ENCODE measurements at places on chromosomes 5 and 9. TPM values are rescaled to one million over a fixed set of nuclear protein-coding genes. Genes with fewer than 3 reads are reported as not detected.

GRCh38 chr5:127856292-127856691, 153.1 kb downstream of the CCDC192 start:
- DNase-seq, result no peak

GRCh38 chr5:174172152-174172551, 126.6 kb downstream of the NSG2 start:
- DNase-seq, result no peak

- DNase-seq, result no peak
Measured at GRCh38 chr5:89981878-89982773, 427.4 kb downstream of the CETN3 start.

GRCh38 chr9:83431101-83432060, 106.8 kb downstream of the FRMD3 start:
- no peak for DNase-seq

DNA sequence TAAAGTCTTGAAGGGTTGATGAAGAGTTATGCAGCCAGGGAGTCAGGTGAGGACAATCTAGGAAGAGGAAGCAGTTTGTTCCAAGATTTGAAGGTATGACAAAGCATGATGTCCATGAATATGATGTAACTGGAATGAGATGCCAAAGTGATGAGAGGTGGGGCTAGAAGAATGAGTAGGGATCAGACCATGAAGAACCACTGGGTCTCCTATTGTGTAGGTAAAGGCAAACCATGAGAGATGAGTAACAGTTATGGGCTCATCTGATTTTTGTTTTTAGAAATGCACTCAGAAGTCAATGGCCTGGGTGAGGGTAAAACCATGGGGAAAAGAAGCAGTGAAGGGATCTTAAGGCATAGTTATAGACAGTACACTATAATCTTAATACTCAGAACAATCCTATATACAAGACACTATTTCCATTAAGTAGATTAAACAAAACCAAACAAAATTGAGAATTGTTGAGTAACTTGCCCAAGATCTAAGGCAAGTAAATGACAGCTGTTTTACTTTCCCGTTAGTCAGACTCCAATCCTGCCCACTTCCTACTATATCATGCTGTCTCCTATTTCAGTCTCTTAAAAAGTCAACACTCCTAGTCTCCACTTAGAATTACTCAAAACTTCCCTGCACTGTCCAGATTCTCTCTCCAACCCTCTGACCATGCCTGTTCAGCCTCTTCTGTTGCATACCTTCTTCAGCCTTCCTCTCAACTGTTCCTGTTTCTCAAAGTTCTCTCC, 393.8 kb upstream of the MEF2C start:
- no peak for DNase-seq

GRCh38 chr9:131733541-131734061, 6.3 kb downstream of the RAPGEF1 start:
- DNase-seq, result peak; percentile 52

DNA sequence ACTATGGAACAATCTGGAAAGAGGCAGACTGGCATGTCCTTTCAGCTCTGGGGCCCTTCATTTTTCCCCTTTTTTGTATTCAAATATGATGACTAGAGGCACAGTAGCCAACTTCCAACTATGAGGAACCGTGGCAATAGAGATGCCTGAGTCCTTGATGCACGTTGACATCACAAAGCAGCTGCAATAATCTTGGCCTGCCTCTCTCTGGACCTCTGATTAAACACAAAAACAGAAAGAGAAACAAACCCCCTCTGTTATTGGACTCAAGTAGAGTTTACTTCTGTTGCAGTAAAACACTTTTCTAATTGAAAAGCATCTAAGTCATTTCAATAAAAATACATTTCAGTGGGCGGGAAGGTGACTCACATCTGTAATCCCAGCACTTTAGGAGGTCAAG, 122.2 kb upstream of the GRAMD2B start:
- DNase-seq, result no peak

- no peak for DNase-seq
Measured at GRCh38 chr5:168404365-168404764, 81.9 kb upstream of the RARS1 start.

DNA sequence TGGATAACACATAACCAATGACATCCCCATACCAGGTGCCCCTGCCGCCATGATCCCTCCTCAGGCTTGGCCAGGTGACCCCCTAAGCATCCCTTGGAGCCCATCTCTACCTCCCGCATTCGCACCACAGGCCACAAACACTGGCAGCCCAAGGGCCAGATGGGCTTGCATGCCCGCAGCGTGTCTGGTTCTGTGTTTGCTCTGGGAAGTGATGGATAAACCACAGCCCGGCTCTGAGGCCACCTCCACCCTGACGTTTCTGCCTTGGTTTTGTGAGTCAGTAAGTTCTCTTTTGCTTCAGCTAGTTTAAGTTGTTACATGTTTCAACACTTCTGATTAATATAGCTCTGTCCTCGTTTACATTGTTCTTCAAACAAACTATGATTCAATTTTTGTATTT, 172.4 kb upstream of the PHYKPL start:
- DNase-seq, result no peak

Gene NPR3
- total RNA-seq, result 0.23 TPM

GRCh38 chr5:107218457-107219193, 452.1 kb downstream of the EFNA5 start:
- DNase-seq, result no peak

GRCh38 chr9:107177857-107178256, 105.2 kb upstream of the RAD23B start:
- DNase-seq, result no peak

DNA sequence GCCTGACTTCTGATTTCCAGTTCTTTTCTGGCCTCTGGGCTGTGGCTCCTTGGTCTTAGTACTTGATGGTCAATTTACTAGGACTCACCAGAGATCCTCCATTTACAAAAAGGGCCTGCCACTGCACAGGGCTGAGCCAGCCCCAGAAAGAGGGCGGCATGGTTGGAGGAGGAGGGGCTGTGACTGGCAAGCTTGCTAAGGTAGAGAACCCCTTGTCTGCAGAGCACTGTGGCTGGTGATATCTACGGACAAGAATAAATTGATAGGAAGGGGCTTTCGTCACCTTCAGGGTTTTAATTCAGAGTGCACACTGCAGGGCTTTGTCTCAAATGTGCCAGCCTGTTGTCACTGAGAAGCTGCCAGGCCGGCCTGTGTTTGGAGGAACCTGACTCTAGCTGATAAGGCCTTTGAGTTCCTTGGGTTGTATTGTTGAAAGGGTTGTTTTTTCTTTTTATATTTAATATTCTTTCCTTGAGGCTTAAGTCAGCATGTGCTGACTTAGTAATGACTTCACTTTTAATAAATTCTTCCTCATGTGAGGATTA, 15.1 kb downstream of the SLC22A5 start:
- no peak for DNase-seq

- no peak for DNase-seq
Measured at GRCh38 chr9:77194423-77194822, 17.1 kb downstream of the VPS13A start.

GRCh38 chr5:40405996-40406740, 273.5 kb upstream of the PTGER4 start:
- no peak for DNase-seq

- DNase-seq, result no peak
Measured at GRCh38 chr9:38259519-38260218, 132.8 kb upstream of the ALDH1B1 start.

DNA sequence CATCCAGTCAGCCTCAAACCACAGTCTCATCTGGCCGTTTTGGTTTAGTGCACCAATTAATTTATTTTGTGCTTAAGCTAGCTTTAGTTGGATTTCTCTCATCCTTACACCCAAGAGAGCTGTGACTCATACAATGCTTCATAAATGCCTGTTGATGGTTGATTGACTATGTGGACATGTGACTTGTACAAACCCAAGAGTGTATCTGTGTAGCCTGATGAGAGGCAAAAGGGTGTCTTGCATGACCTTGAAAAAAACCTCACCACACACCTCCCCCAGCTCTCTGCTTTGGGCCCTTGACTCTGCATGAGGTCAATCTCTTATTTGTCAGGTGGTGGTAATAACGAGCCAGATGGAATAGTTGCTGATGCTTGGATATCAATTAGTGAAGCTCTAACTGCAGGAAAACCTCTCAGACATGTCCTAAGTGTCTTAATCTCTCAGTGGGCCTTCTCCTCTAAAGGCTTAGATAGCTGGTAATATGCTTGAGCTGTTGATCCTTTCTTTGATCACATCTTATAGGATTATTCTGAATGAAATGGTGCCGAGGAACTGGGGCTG, 10.6 kb upstream of the GLRA1 start:
- DNase-seq, result no peak

Measured in natural killer cell (primary cell).